GM20000 (cell line): ENCODE measurements at places on chromosomes 6 and 20.
A peak's percentile ranks its signal among the peaks of the same experiment; 100 is the strongest.

- DNase-seq: no peak
Measured at GRCh38 chr20:19928328-19929011, 88.7 kb upstream of the NAA20 start.

GRCh38 chr6:156694679-156695078, 82.5 kb upstream of the ARID1B start:
- DNase-seq: no peak

GRCh38 chr6:167807756-167808155, 19.0 kb upstream of the AFDN start:
- DNase-seq: no peak

DNA sequence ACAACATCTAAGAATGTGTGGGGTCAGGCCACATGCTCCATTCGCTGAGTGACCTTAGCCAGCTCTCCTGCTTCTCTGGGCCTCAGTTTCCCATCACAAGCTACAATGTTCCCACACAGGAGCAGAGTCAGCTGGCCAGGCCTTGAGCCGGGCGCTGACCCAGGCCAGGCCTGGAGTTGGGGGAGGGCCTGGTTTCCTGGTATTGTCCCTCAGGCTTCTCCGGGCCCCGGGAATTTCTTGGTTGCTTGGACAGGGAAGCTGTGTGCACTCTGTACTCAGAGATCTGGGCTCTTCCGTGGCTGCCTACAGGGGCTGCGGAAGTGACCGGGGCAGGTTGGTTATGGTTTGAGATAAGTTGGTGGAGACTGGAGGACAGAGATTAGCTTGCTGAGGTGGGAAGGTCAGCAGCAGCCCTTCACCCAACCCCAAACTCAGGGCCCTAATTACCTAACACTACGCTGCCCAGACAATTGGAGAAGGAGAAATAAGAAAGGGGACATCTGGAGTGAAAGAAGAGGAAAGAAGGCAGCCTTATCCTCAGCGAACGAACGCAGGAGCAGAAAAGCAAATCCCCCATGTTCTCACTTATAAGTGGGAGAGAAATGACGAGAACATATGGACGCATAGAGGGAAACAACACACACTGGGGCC, 6.2 kb downstream of the TGM2 start:
- no peak for DNase-seq

DNA sequence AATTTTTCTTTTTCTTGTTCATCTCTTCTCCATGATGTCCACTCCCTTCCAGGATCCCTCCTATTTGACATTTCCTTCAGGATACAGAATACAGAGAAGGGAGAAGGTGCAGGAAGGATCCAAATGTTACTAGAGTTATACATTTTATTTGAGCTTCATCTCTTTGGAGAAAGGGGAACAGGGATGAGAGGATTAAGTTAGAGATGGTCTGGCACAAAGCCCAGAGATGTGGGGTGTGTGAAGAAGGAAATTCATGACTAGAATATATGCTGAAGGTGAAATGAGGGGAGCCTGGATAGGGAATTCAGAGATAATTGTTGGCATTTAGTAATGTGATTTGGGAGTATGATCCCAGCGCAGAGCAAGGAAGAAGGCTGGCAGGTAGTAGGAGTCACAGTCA, 22.5 kb upstream of the SRPK1 start:
- DNase-seq: no peak

DNA sequence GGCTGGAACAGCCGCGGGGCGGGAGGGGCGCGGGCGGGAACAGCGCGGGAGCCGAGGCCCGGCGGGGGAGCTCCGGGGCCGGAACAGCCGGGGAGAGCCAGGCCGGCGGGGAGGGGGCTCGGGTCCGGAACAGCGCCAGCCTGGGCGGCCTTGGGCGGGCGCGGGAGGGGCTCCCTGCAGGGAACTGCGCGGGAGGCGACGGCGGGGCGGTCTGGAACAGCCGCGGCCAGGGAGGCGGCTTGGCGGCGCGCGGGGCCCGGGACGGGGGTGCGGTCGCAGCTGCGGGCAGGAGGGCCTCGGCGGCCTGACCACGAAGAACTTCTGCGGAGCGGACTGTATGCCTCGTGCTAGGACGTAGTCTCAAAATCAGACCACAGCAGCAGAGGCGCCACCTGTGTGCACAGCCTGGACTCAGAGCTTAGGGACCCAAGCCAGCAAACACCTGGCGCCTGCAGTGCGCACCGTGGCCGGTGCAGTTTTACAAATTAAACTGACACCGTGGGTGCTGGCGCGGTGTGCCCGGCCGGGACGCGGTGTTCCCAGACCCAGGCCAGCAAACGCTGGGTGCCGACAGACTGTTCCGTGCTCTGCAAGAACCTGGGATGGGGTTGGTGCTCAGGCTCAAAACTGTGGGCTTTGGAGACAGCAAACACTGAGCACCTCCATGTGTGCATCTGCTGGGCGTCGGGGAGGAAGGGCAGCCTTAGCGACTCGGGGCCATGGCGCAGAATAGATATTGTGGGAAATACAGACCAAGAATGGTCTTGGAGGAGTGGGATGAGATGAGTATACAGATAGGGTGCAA, 572 bp downstream of the ZNF341 start:
- DNase-seq: peak; percentile 90

DNA sequence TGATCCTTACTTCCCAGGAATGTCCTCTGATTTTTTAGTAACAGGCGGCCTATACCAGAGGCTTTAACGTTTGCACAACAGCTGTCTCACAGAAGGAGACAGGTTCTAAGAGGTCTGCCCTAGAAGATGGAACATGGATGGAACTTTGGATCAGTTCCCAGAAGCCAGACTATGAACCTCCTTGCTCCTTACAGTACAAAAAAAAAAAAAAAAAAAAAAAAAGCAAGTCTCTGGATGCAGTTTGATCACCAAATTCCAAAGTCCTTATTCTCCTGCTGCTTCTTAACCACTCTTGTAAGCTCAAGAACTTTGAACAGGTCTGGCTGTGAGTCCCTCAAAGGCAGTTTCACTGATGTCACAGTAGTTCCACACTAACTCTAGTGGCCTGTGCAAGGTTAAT, 2.0 kb upstream of the TRMT11 start:
- no peak for DNase-seq

GRCh38 chr6:56242346-56242745, 5.0 kb downstream of the COL21A1 start:
- DNase-seq: no peak

DNA sequence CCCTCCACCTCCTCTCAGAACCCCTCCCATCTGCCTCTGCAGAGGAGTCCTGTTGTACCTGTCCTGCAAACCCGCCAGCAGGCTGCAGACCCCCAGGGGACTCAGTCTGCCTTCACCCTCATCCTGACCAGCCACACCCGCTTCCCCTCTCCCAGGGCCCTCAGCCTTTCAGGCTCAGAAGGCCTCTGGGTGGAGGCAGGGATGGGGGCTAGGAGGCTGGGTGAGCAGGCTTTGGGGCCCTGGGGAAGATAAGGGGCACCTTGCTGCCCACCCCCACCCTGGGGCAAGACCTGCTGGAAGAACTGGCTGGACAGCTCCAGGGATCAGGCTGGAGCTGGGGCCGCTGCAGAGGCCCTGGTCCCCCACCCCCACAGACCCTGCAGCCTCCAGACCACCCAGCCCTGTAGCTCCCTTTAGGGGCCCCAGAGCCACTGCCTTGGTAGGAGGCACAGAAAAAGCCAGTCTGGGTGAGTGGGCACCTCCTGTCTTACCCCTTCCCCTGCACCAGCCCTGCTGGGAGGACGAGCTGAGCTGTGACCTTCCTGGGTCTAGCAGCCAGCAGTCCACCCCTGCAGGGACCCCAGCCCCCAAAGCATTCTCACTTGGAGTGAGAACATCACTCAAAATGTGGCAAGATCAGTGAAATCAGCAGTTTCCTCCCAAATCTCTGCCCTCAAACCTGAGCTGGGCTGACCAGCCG, 5.2 kb downstream of the TEAD3 start:
- no peak for DNase-seq

- DNase-seq: no peak
Measured at GRCh38 chr6:5046430-5046829, 38.7 kb upstream of the PPP1R3G start.

- DNase-seq: peak; percentile 33
Measured at GRCh38 chr6:127186889-127187288, 68.4 kb downstream of the RSPO3 start.

DNA sequence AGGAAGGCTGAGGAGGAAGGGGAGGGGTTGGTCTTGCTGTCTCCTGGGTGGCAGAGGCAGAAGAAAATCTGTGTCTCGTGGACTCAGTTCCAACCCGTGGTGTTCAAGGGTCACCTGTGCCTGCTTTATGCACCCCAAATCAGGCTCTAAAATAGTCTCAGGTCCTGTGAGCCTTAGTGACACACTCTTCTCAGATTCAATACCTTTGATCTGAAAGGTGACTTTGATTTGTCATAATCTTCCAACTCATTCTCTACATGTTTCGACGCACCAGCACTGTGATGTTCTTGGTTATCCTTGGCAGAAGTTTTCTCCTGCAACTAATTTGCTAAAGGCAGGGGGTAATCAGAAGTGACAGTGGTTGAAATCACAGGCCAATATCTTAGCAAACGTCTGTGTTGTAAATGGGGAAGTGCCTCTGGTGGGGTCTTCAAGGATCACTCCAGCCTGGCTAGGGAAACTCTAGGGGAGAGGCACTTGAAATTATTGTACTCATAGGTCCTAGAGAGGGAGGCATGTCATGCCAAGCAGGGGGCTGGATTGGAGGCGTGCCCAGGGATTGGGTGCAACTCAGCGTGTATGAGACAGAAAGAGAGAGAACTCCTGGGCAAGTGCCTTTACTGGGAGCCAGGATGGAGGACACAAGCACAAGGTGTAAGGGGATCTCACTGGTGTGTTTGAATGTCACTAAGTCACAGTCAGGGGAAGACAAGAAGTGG, 19.0 kb upstream of the PRND start:
- DNase-seq: no peak

DNA sequence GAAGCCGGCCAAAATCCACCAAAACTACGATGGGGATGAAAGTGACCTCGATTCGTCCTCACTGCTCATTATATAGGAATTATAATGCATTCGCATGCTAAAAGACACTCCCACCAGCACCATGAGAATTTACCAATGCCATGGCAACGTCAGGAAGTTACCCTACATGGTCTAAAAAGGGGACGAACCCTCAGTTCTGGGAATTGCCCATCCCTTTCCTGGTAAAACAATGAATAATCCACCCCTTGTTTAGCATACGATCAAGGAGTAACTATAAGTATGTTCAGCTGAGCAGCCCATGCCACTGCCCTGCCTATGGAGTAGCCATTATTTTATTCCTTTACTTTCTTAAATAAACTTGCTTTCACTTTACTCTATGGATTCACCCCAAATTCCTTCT, 20.1 kb upstream of the FAM110A start:
- no peak for DNase-seq

GRCh38 chr20:9402141-9402540, 112.2 kb upstream of the LAMP5 start:
- DNase-seq: no peak

GRCh38 chr6:142872376-142872775, 72.6 kb downstream of the HIVEP2 start:
- no peak for DNase-seq

DNA sequence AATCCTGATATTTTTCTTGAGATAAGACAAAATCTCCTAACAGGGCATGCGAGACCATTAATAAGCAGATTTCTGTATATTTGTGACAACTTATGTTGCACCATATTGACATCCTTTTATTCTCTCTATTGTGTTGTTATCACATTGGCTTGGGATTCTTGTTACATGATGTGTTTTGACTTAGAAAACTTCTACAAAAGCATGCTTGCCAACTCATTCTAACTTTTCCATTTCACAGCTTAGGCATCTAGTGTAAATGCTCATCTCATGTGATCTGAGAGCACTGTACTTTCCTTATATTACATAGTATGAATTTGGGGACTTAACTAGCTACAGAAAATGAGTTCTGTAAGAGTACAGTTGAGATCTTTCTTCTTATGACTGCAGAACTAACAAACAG, 1040.7 kb upstream of the ADGRB3 start:
- DNase-seq: no peak

- no peak for DNase-seq
Measured at GRCh38 chr6:85047818-85048217, 283.4 kb upstream of the TBX18 start.

DNA sequence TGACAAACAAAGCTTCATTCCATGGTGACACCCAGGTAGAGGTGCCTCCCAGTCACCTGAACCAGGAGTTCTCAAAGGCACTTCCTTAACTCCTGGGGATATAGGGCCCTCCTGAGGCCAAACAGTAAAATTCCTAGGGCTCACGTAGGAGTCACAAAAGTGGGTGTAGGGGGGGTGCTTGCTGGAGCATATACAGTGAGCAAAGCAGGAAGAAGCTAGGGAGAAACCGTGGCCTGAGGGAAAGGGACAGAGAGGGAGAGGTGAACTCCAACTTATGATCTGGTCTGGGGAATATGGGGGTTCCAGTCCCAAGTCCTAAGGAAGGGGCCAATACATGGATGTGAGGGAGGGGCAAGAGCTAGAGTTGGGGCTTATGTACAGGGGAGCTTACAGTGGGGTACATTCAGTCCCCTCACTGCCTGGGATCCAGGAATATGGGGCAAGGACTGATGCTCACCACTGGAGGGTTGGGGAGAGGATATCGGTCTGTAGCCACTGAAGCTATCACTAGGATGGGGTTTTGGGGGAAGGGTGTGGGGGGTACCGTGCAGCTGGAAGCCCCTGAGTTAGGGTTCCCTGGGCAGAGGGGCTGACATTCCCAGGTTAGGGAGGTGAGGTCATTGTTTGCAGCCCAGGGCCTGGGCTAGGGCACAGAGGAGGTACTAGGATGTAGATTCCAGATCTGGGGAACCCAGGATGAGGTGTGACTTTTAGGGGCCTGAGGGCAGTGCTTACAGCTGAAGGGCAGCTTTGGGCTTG, 950 bp downstream of the PEDS1 start:
- peak; percentile 32 for DNase-seq

DNA sequence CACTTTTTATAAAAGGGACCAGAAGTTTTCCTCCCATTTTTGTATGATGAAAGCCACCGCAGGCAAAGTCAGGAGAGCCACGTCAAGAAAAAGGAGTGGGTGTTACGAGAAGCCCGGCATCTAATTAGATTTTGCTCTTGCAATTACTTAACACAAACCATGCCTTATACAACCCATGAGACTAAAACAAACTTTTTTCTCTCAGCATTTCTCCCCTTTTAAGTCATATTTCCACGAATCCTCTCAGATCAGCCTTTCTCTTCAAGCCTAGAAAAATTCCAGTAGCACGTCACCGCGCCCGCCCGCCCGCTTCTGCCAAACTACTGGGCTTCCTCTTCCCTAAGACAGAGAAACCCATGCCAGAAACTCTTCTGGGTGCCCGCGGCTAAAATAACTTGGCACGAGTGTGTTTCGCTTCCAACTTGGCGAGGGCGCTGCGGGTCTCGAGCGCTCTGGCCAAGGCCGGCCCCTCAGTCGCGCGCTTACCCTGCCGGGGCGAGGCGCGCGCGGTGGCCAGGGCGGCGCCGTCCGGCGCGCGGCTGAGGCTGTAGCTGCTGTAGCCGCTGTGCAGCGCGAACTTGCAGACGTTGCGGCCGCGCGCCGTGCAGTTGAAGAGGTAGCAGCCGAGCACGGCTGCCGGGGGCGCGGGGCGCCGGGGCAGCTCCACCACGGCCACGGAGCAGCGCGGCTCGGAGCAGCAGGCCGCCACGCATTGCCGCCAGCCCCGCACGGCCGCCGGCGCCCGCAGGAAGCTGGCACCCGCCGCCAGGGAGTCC, 1.0 kb downstream of the LRP11 start:
- peak; percentile 59 for DNase-seq

- DNase-seq: no peak
Measured at GRCh38 chr20:42346189-42347170, 728.3 kb upstream of the CHD6 start.
